ENCODE measurements at places on chromosomes 16 and 17.

DNA sequence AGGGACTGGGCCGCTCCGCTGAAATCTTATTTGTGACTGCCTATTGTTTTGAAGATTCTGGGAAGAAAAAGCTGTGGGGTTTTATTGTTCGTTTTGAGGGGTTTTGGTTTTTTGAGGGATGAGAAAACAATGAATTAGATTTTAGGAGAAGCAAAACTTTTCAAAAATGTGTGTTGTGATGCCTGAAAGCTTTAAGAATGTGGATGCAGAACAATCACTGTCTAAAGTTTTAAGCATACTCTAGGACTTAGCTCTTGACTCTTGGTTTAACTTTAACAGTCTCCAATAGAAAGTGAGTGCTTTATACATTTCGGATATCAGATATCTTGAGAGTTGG is 899 bp downstream of the CFAP52 start:
- DNase-seq = no peak

DNA sequence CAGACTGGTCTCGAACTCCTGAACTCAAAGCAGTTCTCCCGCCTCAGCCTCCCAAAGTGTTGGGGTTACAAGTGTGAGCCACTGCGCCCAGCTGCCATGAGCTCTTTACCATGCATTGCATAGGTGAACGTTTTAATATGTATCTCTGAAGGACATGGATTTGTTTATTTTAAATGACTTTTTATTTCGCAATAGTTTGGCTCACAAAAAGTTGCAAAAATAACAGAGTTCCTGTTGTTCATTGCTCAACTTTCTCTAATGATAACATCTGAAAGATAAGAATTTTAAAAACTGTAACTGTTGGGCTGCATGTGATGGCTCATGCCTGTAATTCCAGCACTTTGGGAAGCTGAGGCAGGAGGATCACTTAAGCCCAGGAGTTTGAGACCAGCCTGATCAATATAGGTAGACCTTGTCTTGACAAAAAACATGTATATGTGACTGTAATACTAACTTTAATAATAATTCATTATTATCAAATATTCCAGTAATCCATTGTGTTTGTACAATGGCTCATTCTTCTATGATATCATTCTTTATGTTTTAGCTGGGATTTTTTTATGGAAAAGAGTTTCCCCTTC is 80.1 kb downstream of the ABCC1 start:
- DNase-seq = no peak

GRCh38 chr17:71959154-71959553 is 161.7 kb upstream of the SOX9 start:
- DNase-seq = peak; percentile 39

DNA sequence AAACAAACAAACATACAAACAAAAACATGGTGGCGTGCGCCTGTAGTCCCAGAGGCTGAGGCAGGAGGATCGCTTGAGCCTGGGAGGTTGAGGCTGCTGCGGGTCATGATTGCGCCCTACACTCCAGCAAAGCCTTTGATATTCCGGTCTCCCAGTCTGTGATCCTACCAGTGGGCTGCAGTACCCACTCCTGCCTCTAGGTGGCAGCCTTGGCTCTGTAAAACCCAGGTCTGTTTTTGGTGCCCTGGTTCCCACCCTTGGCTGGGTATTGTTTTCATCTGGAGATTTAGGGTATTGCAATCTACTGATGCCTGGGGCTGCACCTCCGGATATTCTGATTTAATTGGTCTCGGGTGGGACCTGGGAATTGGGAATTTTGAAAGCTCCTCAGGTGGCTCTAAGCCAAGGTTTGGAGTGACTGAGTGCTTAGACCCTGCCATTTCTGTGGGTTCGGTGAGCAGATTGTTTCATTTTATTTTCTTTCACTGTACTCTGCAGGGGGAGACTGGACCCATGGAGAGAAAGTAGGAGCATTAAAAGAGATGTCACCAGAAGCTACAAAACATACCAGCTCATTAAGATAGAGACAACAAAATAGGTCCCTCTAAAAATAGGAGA is 40.5 kb downstream of the MYH3 start:
- DNase-seq = peak; percentile 83

- DNase-seq = no peak
These were observed 21.2 kb downstream of the ST3GAL2 start for GRCh38 chr16:70417661-70418060.

DNA sequence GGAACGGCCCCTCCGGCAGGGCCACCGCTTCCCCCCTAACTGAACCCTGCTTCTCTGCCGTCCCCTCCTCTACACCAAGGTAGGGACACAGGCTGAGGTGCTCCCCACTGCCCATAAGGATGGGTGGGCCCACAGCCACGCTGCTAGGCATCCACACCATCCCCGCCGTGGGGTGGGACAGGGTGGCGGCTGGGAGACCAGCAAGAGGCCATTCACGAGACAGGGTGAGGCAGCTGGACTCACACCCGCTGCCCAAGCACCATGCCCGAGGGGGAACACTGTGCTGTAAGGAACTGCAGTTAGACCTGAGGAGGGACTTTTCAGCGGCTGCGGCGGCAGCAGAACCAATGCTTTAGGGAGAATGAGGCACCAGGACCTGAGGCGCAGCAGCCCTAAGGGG is 47.5 kb upstream of the RRN3 start:
- no peak for DNase-seq

DNA sequence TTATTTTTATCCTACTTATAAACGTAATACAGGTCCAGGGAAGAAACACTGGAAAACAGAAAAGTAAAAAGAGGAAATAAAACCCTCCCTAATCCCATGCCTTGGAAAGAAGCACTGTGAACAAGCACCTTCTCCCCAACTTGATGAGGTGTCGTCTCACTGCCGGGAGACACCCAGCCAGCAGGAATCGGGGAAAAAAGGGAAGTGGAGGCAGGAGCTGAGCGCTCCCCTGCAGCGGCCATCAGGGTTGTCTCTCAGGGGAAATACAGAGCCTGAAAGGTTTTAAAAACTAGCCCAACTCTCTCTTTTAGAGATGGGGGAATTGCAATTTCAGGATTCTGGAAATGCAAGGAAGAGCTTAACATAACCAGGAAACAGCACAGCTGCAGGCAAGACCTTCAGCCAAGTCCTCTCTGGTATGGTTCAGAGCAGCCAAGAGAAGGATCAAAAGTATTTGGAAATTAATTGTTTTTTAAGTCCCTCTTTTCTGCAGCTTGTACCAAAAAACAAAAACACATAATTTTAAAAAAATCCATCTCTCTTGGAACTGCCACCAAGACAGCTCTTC is 96.3 kb upstream of the RCVRN start:
- peak; percentile 26 for DNase-seq

DNA sequence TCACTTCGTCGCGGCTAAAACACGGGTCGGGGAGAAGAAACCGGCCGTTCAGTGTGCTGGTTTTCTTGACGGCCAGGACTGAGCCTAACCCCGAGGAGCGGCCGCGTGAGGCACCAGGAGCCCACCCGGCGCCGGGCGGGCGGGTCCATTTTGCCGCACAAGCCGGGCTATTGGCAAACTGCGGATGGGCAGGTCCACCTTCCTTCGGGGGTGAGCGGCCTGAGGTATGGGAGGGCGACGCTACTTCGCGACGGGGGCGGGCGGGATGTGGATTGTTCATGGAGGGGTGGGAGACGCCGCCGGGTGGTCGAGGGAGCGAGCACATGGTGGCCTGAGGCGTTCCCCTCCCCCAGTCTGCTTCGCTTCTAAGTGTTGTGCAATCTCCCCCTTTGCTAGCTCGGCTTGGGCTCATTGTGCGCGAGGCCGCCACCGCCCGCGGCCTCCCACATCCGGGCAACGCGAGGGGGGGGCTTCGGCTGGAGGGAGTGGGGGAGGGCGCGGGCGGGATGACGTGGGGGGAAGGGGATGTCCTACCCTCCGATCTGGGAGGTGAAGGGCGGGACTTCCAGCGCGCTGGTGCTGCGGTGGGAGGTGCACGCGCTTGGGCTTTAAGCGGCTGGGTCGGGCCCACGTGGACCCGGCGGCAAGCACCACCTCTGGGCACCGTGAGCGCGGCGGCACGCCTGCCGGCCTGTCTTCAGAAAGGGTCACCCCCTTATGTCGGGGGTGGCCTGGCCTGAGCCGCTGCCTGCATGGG is 5.9 kb upstream of the CD68 start:
- peak; percentile 94 for DNase-seq

DNA sequence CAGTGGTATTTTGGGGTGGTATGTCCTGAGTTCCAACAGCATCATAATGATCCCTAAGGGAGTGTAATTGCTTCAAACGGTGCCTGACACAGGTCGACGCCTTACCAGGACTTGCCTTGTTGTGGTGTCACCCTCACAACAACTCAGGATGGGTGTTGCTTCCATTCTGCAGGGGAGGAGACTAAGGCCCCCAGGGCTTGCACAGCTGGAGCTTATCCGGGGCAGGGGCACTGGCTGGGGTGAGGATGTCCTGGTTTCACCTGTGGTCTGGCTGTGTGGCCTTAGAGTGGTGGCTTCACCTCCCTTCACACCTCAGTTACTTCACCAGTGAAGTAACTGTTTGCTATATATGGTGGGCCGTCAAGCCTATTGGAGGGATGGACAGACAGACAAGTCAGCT is 23.3 kb downstream of the LLGL2 start:
- no peak for DNase-seq

DNA sequence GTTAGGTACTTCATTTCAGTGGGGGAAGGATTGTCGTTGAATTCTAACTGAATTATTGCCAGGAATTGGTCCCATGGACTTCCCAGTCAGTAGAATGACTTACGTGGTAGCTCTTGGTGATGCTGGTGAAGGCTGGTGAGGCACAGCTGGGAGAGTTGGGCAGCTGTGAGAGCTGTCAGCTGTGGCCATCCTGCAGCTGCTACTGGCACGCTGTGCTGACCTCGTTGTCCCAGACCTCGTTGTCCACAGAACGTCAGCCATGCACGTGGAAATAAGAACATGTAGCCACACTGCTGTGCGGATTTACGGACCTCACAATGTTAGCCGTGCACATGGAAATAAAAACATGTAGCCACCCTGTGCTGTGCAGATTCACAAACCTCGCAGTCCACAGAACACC is 102.3 kb downstream of the NPIPB11 start:
- no peak for DNase-seq

GRCh38 chr17:57517632-57518456 is 227.3 kb downstream of the CCDC182 start:
- DNase-seq = no peak

DNA sequence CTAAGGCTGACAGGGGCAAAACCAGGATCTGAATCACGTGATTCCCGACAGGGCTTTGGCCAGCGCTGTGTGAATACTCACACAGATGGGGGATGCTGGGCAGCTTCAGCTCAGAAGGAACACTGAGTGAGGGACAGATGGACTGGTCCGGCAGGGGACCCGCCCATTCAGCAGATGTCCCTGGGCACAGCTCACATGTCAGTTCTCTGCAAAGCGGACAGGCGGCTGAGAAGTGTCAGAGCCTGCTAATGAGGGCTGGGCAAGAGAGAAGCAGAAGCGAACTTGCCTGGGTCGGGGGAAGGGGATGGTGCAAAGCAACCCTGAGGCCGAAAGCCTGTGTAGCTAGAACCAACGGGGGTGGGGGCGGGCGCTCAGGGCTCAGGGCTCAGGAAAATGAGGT is 11.9 kb upstream of the GLIS2 start:
- DNase-seq = no peak

DNA sequence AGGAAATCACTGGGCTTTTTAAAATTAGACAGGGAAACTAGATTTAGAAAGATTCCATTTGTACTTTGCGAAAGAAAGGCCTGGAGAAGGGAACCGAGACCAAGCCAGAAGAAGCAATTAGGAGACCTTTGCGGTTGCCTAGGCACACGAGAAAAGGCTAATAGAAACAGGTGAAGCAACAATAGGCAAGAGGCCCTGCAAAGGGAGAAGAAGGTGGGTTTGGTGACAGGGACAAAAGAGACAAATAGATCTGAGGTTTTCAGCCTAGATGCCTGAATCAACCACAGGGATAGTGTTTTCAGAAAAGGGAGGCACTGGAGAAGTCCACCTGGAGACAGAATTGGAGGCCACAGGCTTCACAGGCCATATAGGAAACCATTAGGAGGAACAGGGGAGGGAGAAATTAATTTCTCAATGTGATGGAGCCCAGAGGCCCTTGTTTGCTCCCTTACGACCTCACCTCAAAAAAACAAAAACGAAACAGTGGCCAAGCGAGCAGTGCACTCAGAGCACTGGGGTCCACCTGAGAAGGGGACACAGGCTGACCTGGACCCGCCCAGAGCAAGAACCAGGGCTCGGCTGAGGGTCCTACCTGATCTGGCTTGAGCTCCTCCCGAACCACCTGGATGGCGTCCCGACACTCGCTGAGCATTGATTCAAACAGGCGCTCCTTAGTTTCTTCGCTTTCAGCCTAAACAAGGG is 22.3 kb downstream of the SRP68 start:
- no peak for DNase-seq

DNA sequence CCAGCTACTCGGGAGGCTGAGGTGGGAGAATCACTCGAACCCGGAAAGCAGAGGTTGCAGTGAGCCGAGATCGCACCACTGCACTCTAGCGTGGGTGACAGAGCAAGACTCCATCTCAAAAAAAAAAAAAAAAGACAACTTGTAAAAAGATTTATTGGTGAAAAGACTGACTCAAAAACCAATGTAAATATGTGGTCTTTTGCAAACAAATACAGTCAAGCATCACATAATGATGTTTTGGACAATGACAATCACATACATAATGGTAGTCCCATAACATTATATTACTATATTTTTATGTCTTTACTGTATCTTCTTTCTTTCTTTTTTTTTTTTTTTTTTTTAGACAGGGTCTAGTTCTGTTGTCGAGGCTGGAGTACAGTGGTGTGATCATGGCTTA is 8.3 kb downstream of the CRLF3 start:
- DNase-seq = no peak

- no peak for DNase-seq
These were observed 65.2 kb downstream of the USP32 start for GRCh38 chr17:60326702-60327101.

DNA sequence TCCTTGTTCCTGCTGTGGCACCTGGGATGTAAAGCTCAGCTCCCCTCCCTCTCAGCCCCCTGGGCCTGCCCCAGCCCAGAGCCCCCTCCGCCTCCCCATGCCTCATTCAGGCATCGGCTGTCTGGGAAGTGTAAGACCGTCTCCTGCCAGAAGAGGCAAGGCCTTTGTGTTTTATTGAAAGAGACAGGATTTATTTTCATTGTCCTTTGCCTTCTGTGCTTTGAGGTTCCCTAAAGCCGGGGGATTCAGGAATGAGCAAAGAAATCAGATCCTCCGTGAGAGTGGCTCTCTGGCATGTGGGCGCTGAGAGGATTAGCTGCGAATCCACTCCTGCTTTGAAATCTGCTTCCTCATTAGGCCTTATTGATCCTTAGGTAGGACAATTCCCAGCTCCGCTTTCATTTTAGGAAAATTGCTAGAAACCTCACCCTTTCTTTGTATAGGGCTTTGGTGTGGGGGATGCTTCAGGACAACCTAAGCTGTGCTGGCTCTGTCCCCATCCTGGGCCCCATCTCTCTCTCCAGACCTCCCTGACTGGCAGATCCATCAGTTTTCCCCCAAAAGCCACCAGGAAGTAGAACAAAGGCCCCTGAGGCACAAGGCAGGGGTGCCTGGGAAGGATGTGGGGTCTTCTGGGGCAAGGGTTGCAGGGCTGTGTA is 211.5 kb upstream of the TNRC6C start:
- no peak for DNase-seq

Measured in GM03348 (cell line).